ENCODE measurements at places on chromosomes 7 and 10. TPM values are rescaled to one million over a fixed set of nuclear protein-coding genes. Genes with fewer than 3 reads are reported as not detected.

The TAS2R4 gene
- not detected for total RNA-seq

The TYW1B gene
- 0.66 TPM for total RNA-seq

DNA sequence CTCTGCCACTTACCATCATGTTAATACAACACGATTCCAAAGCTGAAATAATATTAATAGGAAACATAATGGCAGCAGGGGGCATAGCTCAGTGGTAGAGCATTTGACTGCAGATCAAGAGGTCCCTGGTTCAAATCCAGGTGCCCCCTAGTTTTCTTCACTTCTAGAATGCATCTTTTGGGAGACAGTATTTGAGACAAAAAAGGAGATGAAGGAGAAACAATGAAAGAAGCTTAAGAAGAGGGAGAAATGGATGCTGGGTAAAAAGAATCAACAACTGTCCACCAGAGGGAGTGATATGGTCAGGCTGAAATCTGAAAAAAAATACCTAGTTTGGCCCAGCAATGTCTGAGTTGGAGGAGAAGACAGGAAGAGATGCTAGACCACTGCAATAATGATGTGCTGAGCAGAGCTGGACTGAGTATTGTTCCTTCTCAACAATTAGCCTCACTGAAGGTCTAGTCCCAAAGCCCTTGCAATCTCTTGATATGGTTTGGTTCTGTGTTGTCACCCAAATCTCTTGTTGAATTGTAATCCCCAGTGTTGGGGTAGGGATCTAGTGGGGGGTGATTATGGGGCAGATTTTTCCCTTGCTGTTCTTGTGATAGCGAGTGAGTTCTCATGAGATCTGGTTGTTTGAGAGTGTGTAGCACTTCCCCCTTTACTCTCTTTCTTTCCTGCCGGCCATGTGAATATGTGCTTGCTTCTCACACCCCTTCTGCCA is 48.3 kb downstream of the ZNF783 start:
- peak; percentile 70 for DNase-seq

DNA sequence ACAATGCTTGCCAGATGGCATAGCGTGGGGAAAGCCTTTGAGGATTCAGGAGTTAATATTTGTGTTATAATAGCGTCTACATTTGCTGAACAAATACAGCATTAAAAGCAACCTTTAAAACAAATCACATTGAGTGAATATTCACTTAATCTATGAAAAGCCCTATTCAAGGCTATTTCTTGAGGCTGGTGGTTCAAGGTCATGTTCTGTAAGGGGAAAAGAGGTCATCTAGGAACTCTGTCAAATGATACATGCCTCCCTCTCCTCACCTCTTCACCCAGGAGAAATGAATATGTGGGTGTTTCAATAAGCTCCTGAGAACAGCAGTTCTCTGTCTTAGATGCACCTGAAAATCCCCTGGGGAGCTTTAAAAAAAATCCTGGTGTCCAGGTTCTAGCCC is 303.0 kb downstream of the ELMO1 start:
- no peak for DNase-seq

Data from H4 (cell line).